ENCODE measurements at places on chromosomes 3 and 15. TPM values are rescaled to one million over a fixed set of nuclear protein-coding genes. Genes with fewer than 3 reads are reported as not detected.
A peak's percentile ranks its signal among the peaks of the same experiment; 100 is the strongest.

DNA sequence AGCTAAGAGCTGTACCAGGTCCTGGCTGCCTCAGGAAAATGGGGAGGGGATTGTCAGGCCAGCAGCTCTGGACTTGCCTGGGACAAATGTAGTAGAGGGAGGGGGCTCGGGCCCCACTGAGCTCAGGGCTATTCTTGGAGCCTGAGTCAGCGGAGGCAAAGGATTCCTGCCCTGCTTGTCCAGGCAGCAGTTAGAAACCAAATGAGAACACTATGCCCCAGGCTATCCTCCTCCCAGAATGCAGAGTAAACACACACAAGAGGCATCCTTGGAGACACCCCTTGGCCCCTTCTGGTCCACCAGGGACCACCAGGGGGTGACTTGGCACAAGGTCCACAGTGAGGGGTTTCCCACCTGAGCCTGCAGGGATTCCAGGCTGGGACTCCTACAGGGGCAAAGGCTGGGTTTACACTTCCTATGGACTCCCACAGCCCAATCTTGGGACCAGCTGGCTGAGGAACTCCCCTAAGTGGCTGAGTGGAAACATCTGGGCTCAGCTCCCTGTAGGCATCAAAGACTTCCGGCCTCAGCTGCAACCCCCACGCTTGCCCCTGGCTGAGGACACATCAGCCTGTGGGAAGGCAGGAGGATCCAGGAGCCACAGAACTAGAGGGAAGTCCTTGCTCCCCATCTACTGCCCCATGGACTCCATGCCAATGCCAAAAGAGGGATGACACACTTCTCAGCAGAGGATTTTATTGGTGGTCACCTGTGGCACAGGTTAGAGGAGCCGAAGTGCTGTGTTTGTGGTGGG is 3.4 kb upstream of the COL7A1 start:
- peak; percentile 61 for DNase-seq

DNA sequence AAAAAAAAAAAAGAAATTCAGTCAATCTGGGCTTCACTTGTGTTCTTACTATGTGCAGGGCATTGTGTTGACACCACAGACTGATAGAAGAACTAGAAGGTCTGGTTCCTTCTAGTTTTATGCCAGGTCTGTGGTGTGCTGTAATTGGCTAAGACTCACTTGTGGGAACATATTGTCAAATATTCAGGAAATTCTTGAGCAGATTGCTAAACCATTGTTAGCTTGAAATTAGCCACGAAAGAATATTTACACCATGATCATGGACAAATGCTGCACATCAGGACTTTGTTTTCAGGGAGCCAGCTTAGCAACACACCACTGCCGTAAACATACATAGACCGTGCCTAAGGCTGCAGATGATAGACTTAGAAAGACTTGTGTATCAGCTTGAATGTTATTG is 74.6 kb downstream of the GTPBP8 start:
- DNase-seq = no peak

The CCDC66 gene
- 98.1 TPM for total RNA-seq

The FGF7 gene
- 12.7 TPM for total RNA-seq

DNA sequence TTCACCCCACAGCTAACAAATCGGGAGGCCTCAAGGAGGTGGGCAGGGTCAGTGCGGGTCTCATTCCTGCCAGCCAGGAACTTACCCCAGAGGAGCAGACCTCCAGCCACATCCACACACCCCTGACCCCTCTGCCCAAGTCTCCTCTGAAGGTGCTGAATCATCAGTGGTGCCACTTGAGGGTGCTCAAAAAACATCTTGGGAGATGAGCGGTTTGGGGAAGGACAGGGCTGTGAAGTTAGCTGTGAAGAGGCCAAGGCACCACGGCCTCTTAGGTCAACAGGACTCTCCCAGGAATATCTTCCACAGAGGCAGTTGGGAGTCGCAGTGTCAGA is 1.2 kb downstream of the DAPK2 start:
- DNase-seq = no peak

The MYO5A gene
- total RNA-seq = 37.6 TPM

GRCh38 chr3:32881624-32882023 is 63.8 kb downstream of the TRIM71 start:
- no peak for DNase-seq

DNA sequence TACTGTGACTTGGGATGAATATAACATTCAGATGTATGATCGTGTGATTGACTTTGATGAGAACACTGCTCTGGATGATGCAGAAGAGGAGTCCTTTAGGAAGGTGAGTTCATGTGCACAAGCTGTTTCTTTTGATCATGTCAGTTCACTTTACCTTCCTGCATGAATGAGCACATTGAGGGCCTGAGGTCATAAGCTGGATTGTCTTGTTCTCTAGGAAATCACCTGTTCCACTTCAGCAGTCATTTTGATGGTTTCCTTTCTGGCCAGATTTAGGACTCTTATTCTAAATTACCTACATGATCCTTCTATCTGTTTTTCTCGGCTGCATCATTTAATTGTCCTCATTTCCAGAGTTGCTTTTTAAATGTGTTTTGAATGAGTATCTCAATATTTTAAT is 4.1 kb downstream of the RCN2 start:
- DNase-seq = no peak

DNA sequence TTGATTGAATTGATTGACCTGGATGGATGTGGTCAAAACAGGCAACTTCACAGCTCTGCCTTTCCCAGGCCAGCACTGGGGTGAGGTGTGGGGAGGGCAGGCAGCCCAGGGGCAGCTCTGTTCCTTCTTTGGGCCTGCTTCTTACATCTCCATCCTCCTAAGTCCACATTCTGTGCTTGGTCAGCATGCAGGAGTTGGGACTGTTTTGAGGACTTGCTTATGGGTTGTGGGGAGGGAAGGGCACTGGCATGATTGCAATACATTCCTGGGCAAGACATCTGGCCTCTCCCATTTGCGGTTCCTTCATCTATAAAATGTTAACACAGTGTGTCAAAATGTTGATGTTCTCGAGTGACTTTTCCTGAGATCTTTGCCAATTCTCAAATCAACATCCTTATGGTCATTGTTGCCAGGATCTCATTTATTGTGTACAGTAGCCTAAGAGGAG is 84.1 kb downstream of the ST6GAL1 start:
- no peak for DNase-seq

DNA sequence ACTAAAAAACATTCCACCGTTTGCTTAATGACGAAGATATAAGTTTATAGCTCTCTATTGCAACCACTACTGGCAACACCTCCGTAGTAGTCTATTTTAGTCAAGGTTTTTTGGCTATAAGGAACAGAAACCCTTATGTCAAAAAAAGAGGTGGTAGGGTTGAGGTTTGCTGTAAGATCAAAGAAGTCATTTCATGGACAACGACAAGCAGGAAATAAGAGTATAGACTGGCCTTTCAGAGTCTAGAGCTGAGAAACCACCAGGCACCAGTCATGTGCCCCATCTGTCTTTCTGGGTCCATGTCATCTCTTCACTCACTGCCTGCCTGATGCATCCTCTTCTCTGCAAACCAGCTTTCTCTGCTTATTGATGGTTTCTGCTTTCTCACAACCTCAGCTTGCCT is 42.7 kb downstream of the THBS1 start:
- DNase-seq = no peak

- no peak for DNase-seq
Observed at GRCh38 chr3:49460188-49460890, 9.7 kb upstream of the DAG1 start.

DNA sequence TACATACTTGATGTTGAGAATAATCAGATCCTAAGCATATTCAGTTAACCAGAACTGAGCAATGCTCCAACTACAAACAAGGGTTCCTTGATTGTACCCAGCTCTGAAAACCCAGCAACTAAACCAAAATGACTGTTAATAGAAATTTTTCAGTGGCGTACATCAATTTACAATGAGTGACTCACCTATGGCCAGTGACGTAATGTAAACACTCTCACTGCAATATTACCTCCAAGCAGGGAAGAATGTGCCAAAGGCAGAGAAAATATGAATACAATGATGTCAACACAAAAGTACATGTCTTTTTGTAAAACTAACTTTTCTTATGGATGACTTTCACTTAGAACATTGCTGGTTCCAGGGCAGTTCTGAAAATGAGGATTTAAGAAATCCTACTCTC is 611.3 kb downstream of the EDEM1 start:
- no peak for DNase-seq

The CX3CR1 gene
- total RNA-seq = 0.54 TPM
